AG20443 (cell line): ENCODE measurements at places on chromosomes 11 and 22.

DNA sequence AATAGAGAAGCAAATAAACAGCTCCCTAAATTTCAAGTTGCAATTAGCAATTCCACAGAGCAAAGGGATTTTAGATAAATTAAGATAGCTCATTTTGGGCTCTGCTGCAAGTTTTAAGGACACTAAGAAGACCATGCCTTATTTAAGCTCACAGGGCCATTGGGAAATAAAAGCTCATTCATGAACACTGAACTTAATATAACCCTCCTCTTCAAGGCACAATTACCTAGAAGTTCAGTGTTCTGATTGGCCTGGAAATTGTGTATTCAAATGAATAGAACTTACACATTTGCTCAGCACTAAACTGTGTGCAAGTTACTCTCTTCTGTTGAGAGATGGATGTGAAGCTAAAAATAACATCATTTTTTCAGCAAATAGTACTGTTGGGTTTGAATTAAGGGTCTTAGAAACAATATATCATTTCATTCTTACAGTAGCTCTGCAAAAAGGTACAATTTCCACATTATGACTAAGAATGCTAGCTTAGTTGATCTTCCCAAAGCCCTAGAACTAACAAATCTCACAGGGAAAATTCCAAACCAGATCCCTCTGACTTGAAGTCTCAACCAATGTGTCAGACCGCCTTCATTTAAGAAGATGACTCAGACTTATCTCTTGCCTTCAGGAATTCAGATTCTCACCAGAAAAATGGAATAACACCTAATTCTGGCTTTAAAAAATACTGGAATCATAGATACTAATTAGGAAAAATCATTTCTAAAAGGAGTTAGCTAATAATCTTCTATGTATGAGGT lies 87.4 kb upstream of the LRRC55 start:
- DNase-seq: peak; percentile 11

- no peak for DNase-seq
Measured at GRCh38 chr11:47175746-47176327, 842 bp downstream of the ARFGAP2 start.

GRCh38 chr11:101705972-101706371 lies 122.2 kb upstream of the TRPC6 start:
- DNase-seq: no peak

DNA sequence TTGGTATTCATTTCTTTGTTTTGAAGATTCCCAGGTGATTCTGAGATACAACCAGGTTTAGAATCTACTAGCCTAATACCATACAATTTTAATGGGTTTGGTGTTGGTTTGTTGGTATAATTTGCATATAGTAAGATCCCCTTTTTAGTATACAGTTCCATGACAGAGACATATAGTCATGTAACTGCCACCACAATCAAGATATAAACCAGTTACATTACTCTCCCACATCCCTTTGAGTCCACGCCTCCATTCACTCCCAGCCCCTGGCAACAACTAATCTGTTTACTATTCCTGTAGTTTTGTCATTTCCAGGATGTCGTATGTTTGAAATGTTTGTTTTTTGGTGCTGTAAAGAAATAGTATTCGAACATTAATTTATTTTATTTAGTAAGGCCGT lies 4.3 kb downstream of the ASRGL1 start:
- no peak for DNase-seq
